ENCODE measurements at places on chromosomes 1 and 21. TPM values are rescaled to one million over a fixed set of nuclear protein-coding genes. Genes with fewer than 3 reads are reported as not detected.

Gene METTL25B
- total RNA-seq = 12.0 TPM

Gene WDR4
- 19.9 TPM for total RNA-seq

Gene SNX7
- total RNA-seq = 35.2 TPM

Gene KRTAP19-1
- total RNA-seq = not detected

Gene HCRTR1
- not detected for total RNA-seq

Gene DIO1
- not detected for total RNA-seq

Gene KRTAP7-1
- not detected for total RNA-seq

Gene CBR3
- total RNA-seq = 17.9 TPM

Gene ZNF593OS
- total RNA-seq = not detected

Gene KCND3
- 0.25 TPM for total RNA-seq

Gene AIM2
- 0.11 TPM for total RNA-seq

Gene FOXE3
- total RNA-seq = not detected

Gene SLC2A5
- 2.3 TPM for total RNA-seq

Gene FLG
- not detected for total RNA-seq

Gene KCNK2
- 15.9 TPM for total RNA-seq

Gene SPRR5
- not detected for total RNA-seq

Gene ZNF670
- 3.9 TPM for total RNA-seq

Gene OR2G6
- total RNA-seq = not detected

Gene ARHGEF16
- total RNA-seq = not detected

Gene TSPAN1
- total RNA-seq = 0.22 TPM

Gene FGR
- total RNA-seq = not detected

Gene GPR3
- 0.37 TPM for total RNA-seq

Gene MUTYH
- total RNA-seq = 16.2 TPM

Gene WNT4
- 0.50 TPM for total RNA-seq

Gene DNMT3L
- not detected for total RNA-seq

Gene CD52
- total RNA-seq = not detected

Measured in uterine smooth muscle cell (primary cell).